K562 (cell line): ENCODE measurements at places on chromosomes 2 and 18.

- peak; percentile 80 for DNase-seq
These were observed 539 bp downstream of the LAPTM4A start for GRCh38 chr2:20050646-20051531.

DNA sequence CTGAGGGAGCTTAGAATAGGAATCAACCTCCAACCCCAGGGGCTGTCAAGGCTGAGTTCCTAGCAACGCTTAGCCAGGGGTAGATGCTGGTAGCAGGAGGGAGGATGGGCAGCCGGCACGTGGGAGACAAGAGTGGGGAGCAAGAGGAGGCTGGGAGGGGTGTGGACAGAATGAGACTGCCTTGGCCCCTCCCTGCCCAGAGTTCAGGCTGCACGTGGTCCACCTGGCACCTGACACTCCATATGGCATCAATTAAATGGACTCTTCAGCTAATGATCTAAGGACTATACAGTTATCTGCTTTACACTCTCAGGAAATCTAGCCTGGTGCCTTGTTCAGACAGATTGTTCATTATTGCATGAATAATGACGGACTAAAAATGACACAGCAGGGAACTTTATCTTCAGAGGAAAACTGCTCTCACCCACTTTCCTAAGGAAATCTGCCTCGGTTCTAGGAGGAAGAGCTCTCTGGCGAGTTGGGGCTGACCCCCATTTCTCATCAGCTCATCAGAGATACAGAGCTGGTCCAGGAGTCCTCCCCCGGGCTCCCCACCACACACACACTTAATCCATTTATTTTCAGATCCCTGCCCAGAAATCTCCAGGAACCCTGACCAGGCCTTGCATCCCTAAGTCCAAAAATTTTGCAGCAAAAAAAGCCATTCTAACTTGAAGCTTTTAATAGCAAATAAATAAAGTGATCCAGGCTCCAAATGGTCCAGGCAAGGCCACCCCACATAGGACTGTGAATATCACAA is 102.1 kb upstream of the CDC42EP3 start:
- no peak for DNase-seq

DNA sequence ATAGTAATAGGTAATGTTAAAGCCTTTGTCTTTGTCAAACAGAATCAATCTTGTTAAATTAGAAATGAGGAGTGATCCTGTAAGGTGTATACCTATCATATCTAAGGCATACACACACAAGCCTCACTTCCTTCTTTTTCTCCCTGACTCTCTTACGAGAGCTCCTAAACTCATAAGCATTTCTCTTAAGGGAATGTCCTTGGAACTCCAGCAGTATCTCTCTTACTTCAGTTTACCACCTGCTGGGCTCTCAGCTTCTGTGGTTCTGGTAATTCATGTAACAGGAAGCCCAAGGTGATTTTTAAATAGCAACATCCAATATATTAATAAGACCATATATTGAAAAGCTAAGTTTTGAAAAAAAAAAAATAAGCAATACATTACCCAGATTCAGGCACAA is 85.9 kb downstream of the UBE2E3 start:
- no peak for DNase-seq

GRCh38 chr2:44838116-44838790 is 103.2 kb upstream of the SIX3 start:
- no peak for DNase-seq

DNA sequence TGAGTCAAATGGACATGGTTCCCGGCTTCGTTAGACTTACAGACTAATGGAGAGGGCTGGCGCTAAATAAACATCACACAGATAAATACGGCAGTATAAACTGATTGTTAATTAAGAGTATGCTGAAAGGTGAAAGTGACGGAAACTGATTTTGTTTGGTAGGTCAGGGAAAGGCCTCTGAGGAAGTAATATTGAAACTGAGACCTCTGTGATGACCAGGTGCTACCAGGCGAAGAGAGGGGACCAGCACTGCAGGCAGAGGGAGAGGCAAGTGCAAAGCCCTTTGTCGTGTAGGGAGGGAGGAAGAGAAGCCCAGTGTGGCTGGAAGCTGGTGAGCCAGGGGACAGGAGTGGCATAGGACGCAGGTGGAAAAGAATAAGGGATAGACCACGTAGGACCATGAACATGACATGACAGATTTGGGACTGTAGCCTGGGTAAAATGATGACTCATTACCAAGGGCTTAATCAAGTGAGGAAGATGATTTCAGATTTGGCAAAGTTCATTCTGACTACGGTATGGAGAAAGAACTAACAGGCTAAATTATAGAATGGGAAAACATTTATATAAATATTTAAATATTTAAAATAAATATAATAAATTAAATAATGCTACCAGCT is 433.1 kb downstream of the NCKAP5 start:
- DNase-seq: no peak

GRCh38 chr2:2010251-2010650 is 265.9 kb upstream of the PXDN start:
- DNase-seq: no peak

- DNase-seq: no peak
These were observed 89.9 kb downstream of the INHBB start for GRCh38 chr2:120435671-120436459.

GRCh38 chr2:41413813-41414485 is 633.9 kb upstream of the PKDCC start:
- DNase-seq: no peak
